Stimulated activated CD8-positive, alpha-beta memory T cell treated with anti-CD3 and anti-CD28 coated beads, Interleukin-4, amount 100 ng/mL, for 24 hours (primary cell): ENCODE measurements at places on chromosomes 3 and 15.

DNA sequence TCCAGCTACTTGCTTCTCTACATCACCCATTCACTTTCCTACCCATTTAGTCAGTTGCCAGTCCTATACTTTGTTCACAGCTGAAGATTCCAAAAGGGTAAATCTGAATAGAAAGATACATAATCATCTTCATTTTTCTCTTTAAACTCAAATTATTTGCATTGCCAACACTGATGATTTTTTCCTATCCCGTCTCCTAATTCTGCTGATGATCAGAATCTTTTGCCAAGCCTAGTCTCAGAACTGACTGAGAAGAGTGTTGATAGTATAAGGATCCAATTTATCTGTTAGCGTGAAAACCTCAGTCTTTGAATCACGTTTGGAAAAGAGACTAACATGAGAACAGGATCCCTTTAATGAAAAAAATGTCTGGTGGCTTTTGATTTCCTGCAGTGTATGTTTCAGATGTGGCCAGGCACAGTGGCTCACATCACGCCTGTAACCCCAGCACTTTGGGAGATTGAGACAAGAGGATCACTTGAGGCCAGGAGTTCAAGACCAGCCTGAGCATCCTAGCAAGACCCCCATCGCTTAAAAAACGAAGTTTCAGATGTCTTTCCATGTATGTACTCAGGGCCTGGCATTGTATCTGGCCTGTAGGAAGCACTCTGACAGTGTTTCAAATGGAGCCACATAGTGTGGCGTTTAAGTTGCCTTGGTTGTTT is 169.4 kb downstream of the KLHL25 start:
- DNase-seq: no peak

DNA sequence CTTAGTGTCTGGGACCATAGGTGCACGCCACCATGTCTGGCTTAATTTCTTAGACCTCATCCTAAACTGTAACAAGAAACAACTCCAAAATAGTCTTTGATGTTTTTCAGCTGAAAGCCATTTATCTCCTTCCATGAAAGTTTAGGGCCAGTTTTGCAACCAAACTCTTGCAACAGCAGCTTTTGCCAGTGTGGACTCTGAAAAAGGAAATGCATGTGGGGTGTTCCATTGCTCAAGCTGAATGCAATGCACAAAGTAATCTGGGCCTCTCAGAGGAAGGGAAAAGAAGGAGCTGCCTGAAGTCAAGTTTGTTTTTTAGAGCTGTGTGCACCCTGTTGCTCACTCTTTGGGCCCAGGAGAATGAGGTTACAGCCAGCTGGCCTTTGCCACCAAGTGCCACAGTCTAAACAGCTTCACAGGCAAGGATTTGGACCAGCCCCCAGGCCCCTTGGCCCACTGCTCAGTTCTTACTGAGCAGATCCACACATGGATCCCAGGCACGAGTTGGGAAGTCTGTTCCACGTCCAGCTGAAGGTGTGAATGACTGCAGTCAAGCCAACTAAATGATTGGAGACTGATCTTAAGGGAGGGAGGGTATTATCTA is 212.3 kb upstream of the LRRFIP2 start:
- no peak for DNase-seq

DNA sequence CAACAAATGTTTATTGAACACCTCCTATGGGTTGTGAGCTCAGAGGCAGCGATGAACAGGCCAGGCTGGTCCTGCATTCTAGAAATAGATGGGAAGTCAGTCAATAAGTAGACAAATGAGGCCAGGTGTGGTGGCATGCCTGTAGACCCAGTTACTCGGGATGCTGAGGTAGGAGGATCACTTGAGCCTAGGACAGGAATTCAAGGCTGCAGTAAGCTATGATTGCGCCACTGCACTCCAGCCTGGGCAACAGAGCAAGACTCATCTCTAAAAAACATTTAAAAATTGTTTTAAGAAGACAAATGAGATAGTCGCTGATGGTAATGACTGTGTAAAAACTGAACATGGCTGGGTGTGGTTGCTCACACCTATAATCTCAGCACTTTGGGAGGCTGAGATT is 4.4 kb upstream of the RHO start:
- DNase-seq: no peak

- no peak for DNase-seq
These were observed 130.7 kb downstream of the LRTM1 start for GRCh38 chr3:54797111-54797510.

DNA sequence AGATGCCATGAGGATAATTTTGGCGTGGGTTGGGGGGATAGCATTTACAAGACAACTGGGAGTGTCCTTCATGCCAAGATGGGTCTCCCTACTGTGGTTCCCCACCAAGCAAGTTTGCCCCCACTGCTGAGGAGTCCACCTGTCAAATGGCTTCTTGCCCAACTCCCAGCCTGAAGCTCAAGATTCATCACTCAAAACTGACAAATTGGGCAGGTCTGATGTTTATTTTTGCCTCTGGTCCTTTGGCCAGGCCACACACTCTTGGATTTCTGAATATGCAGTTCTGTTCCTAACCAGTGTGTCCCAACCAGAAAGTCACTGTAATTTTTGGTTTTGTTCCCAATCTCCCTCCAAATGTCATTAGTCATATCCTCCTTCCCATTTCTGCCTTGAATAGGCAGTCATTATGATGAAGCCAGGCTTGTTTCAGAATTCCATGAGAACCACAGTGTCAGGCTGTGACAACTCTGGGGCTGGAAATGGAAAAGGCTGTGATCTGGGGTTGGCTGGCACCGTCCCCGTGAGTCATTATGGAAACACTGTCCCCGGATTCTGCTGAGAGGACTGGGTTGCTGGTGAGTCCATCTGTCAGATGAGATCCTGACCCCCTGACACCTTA is 29.3 kb upstream of the MEF2A start:
- DNase-seq: no peak

DNA sequence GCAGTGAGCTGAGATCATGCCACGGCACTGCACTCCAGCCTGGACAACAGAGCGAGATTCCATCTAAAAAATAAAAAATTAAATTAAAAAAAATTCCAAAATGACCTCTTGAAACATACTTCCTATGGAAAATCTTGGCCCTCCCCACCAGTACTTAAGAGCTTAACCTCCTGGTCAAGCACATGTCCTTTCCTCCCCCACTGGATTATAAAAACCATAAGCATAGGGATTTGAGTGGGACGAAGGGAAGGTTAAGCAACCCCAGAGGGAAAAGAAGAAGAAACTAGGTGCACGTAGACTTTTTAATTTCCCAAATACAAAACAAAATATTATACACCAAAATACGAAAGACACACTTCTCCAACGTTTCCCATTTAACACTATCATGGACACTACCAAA is 25.3 kb downstream of the SLC4A7 start:
- DNase-seq: no peak
